Activated CD4-positive, alpha-beta T cell treated with anti-CD3 and anti-CD28 coated beads, Interleukin-2, amount 50 U/mL, for 4 hours (primary cell): ENCODE measurements at places on chromosomes 1 and 21.

DNA sequence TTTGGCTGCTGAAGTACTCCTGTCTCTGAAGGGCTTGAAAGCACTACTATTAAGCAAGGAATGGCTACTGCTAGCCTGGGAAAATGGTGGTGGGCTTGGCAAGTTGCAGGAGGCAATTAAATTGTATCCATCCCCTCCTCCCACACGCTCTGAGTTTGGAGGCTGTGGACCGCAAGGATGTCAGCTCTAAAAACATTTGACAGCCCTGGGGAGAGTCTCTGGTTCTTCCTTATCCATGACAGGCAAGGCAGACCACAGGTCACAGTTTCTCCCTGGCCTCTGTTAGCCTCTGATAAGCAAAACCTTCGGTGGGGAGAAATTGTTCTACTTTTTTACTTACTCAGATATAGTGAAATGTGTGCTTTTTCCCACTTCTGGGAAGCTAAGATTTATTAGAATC lies 46.6 kb downstream of the S1PR1 start:
- no peak for DNase-seq

DNA sequence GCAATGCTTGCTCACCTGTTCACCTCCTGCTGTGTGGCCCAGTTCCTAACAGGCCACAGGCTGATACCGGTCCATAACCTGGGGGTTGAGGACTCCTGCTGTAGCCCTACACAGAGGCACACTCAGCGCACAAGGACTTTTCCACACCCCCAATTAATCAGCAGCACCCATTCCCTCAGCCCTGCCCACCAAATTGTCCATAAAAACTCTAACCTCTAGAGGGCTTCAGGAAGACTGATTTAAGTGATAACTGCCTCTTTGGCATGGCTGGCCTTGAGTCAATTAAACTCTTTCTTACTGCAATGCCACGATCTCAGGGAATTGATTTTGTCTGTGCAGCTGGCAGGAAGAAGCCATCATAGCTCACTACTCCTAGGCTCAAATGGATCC lies 71.3 kb upstream of the MUTYH start:
- no peak for DNase-seq

GRCh38 chr1:221169447-221169889 lies 290.2 kb downstream of the HLX start:
- DNase-seq, result no peak

DNA sequence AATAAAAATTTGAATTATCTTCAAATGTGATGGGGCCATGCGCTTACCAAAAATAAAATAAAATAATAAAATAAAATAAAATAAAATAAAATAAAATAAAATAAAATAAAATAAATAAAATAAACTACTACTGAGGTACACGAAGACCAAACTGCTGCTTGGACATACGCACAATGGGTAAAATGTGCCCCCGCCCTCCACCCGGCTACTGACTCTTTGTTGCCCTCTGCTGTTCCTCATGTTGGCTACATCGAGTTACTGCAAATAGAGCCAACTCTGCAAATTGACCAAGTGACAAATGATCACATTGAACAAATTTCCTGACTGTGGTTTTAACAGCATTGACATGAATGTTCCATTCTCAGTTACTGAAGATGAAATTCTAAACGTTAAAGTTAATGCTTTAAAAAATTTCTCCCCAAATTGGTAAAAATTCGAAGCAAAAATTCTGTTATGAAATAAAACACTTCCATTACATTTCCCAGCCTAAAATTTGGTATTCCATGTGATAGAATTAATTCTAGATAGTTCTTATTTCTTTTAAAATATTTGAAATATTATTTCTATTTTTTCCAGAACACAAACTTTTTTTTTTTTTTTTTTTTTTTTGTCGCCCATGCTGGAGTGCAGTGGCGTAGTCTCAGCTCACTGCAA lies 18.8 kb upstream of the MAP1LC3C start:
- no peak for DNase-seq

GRCh38 chr1:206472454-206472853 lies 2.2 kb downstream of the IKBKE start:
- no peak for DNase-seq

GRCh38 chr1:207304710-207305488 lies 16.6 kb upstream of the CD55 start:
- DNase-seq, result no peak

DNA sequence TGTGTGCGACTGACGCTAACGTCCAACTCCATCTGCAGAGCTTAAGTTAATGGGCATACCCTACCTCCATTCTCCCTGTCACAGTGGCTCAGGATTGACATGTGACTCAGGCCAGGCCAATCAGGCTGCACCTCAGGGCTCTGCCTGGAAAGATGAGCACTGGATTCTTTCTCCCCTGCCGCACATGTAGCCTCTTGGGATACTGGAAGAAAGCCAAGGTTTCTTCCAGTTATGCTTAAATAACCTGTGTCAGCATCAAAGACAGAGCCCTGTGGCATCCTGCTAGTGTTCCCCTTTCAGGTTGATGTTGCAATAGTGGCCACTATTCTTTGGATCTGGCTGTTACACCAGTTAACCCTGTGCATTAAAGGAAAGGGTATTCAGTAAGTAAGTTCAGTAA lies 55.0 kb upstream of the SYT6 start:
- no peak for DNase-seq

DNA sequence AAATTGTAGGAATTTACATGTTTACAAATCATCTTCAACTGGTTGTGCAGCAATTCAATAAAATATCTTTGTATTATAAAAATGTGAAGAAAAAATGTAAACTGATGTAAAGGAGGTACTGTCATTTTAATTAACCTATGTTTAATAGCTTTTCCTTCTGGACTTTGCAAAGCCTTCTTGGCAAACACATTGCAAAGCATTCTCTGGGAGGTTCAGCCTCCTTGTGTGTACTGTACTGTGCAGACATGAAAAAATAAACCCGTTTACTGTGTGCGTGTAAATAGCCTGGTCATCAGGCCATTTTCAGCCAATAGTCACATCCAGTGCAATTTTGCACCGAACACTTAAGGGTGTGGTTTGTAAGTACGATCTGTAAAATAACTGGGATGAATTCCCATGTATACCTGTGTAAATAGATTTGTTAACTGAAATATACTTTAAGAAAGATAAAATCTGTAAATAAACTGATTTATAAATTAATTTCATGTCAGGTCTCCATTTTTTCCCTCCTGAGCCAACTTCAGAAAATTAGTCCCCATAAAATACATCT lies 40.2 kb upstream of the QSOX1 start:
- DNase-seq, result no peak

GRCh38 chr1:212205843-212206242 lies 79.4 kb upstream of the PPP2R5A start:
- DNase-seq, result no peak

DNA sequence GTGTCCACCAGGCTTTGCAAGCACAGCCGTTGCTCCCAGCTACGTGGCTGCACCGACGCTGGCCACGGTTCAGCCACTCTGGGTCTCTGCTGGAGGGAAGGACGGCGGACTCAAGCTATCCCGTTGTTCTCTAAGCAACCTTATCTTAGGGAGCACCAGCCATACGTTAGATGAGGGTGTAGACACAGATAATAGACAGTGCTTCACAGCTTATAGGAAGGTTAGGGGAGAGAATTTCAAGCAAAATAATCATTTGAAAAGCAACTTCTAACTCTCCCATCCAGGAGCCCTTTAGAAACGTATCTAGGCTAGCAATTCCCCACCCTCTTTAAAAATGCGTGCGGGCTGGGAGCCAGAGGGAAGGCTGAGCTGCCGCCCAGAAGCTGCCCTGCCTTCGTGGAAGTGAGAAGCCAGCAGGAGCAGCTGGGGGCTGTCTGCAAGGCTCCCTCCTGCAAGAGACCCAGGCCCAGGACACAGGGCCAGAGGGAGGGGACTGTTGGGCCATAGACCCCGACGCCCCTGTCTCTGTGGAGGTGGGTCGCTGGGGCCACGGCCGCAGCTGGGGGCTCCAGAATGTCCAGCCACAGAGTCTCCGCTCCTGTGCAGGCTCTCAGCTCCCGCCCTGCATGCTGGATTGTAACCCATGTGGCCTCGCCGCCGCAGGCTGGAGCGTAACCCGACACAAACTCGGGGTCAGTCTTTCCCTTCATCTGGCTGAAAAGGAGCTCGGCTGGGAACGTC lies 31.2 kb upstream of the COL6A2 start:
- DNase-seq, result no peak

- DNase-seq, result no peak
Measured at GRCh38 chr1:245131026-245131393, 23.8 kb upstream of the KIF26B start.

DNA sequence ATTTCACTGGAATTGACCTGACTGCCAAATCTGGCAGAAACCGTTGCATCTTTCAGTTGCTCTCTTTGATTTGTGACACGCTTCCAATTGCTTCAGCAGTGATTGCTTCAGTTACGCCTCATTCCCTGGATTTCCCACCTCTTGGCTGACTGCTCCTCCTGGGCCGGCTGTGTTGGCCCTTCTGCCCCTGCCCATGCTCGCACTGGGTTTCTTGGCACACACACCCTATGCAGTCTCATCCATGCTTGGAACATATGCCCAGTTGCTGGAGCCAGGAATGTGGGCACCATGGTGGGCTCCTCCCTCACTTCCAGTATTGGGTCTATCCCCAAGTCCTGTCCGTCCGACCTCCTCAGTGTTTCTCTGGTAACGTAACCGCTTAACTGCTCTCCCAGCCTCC lies 2.2 kb upstream of the ZBTB21 start:
- no peak for DNase-seq

DNA sequence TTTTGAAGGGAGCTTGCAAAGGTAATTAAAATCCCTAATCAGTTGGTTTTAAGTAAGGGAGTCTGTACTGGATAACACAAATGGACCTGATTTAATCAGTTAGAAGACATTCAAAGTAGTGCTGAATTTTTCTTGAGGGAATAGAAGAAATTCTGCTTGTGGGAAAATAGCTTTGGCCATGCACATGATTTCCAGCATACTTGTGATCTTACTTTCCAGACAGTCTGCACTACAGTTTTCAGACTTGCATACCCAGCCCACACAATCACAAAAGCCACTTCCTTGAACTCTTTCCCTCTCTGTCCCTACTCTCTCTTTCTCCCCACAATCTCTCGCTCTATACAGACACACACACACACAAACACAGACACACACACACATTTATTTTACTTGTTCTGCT lies 852.1 kb downstream of the PLA2G4A start:
- DNase-seq, result no peak

DNA sequence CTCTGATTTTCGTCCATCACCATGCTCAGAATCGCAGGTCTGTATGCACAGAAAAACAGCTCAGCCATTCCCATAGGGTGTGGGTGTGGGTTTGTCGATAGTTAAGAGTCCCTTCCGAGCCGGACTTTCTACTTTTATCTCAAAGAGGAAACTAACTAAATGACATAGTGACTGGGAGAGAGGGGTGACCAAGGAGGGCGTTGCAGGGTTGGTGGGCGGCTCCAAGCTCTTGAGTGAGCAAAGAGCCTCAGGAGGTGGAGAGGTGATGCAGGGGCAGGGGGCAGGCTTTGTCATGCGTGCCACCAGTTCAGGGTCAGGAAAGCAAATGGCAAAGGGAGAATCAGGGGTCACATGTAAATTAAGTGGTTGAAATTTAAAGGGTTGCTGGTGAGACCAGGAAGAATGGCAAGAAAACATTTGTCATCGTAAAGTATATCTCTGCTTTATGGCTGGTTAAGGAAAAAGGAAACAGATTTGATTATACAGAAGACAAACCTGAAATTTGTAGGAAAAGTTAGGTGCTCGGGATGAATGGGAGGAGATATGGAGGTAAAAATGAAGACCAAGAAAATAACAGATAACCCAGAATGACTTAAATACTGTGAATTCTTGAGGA lies 249.0 kb downstream of the SETD4 start:
- no peak for DNase-seq

DNA sequence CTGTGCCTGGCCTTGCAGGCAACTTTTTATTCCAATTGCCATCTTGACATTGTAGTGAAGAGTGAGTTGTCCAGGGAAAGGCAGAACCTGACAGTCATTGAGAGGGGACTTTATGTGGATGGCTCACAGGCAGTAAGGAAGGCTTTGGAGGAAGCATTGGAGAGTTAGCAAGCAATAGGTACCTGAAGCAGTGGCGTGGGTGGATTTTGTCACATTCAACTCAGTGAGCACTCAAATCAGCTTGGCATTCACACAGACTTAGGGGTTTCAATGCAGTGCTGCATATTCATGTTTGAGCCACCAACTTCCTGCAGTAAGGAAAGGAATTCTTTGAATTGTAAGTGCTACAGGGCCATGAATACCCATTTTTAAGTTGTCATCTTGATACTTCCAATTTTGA lies 69.0 kb downstream of the AK4 start:
- no peak for DNase-seq

GRCh38 chr21:45917241-45917640 lies 64.3 kb upstream of the COL6A1 start:
- no peak for DNase-seq

GRCh38 chr1:87558921-87559320 lies 230.2 kb downstream of the LMO4 start:
- DNase-seq, result no peak

GRCh38 chr1:65953170-65953569 lies 160.5 kb downstream of the PDE4B start:
- DNase-seq, result no peak

DNA sequence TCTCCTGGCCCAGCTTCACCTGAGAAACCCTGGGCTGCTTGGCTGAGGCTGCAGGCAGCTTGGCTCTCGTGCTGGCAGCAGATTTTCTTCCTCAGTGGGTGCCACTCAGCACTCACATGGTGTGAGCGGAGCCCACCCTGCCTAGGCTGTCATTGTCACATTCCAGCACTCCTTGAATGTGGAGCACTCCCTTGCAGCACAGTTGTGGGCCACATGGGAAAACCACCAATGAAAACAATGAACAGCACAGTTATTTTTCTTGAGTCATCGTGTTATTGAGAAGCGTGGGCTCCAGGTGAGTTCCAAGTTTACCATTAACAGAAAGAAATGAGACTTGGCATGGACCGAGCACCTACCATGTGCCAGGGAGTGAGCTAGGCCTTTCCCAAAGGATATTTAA lies 27.2 kb upstream of the TRIM67 start:
- no peak for DNase-seq

DNA sequence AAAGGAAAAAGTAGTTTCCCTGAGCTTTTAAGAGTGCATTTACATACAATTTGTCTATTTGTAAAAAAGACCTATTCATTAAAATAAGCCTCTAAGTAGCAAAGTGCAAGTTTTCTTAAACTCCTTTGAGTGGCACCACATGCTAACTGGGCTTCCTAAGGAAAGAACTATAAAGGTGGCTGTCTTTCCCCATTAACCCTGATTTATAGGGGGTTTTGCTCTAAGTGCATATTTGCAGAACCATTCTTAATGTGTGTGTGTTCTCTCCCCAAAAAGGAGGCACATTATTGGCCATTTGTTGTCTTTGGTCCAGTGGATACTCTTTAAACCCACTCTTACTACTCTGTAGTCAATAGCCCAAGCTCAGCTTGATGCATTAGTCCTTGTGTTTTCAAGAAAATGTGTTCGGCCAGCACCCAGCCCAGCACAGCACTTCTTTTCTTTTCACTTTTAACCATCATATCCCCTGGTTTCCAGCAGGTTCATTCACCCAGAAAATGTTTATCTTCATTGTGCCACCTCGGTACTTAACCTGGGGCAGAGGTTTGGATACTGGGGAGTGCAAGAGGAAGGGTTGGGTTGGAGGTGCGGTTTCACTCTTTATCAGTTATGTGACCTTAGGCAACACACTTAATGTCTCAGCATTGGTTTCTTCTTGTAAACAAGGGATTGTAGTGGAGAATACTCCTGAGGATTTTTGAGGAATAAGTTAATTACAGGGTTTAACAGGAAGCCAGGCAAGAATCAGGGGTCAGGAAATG lies 161.9 kb upstream of the UBE2U start:
- no peak for DNase-seq

- DNase-seq, result no peak
Measured at GRCh38 chr21:21230672-21231071, 232.5 kb downstream of the NCAM2 start.
